Lung (tissue), 17 donors: ENCODE measurements at places on chromosomes 13 and 19. TPM values are rescaled to one million over a fixed set of nuclear protein-coding genes. Genes with fewer than 3 reads are reported as not detected.

Gene APOE
- polyA plus RNA-seq: 1,011 TPM

Gene ANKRD24
- polyA plus RNA-seq: 0.68 TPM

Gene PRX
- 16.9 TPM for polyA plus RNA-seq

GRCh38 chr13:59441596-59442280, 722.0 kb downstream of the DIAPH3 start:
- no peak for DNase-seq

- DNase-seq: no peak
Measured at GRCh38 chr13:76222511-76222910, 586.4 kb downstream of the LMO7 start.

DNA sequence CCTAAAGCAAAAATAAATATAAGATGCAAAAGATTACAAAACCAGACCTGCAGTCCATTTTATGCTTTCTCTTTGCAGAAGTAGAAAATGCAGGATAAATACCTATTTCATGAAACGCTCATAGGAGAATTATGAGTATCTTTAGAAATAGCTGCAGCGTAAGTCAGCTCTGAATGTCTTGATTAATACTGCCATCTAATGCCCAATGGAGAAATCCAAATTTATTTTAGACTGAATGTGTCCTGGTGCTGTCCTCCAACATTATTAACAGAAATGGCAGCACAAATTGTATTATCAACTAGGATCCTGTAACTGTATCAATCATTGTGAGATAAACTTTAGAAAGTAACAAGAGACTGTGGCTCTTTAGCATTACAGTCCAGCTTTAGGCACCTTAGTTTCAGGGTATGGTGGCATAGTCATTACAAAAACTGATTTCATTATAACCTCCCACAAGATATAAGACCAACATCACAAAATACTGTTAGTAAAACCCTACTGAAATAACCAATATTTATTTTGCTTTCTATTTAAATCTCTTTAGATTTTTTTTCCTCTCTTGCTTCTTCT, 162.1 kb upstream of the MIR17HG start:
- peak; percentile 72 for DNase-seq

DNA sequence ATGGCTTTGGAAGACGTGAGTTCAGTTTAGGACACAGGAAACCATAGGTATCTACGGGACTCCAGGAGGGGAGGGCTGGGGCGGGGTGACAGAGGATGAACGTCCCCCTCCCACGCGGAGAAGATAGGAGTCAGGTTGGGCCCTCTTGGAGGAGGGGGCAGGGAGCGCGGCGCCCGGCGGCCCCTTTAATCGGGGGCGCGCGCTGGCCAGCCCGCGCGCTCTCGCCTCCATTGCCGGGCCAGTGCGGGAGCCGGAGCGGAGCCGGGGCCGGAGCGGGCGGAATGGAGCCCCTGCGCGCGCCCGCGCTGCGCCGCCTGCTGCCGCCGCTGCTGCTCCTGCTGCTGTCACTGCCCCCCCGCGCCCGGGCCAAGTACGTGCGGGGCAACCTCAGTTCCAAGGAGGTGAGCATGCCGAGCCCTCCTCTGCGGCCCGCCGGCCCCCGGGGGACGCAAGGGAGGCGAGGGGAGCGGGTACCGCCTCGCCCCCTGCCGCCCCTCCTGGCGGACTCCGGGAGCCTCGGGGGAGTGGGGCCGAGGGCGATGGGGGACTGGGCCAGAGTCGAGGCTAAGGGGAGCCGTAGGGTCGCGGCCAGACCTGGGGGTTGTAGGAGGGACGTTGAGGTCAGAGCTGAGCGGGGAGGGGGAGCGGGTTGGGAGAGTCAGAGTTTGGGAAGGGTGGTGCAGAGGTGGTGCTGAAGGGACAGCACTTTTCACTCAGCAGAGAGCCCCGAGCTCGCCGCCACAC, at the start of gene TMEM145:
Gene TMEM145 (plus strand): TSS at position 214 of the 744 bp plus-strand sequence. CDS start 68 bp downstream, at position 282.
- peak; percentile 60 for DNase-seq
